Activated CD4-positive, alpha-beta memory T cell treated with anti-CD3 and anti-CD28 coated beads, Interleukin-2, amount 10 ng/mL, durations not matched to agents 7 days and 5 days (primary cell): ENCODE measurements at places on chromosomes 4 and X. TPM values are rescaled to one million over a fixed set of nuclear protein-coding genes. Genes with fewer than 3 reads are reported as not detected.

LNX1 gene
- not detected for total RNA-seq

RPL36A gene
- 246 TPM for total RNA-seq

ZDHHC15 gene
- 0.03 TPM for total RNA-seq

DNA sequence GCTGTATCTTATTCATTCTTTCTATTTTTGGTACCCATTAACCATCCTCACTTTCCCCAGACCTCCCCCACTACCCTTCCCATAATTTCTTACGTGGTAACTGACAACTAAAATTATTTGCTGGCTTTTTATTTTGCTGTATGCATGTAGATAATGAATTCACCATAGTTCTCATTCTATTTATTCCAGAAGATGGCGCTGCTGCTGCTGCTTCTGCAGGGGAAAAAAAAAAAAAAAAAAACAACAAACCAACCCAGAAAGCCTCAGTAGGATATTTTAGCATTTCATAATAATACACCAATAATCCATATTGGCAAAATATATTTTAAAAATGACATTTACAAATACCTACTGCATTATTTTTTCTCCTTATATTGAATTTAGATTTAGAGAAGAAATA lies 416.6 kb upstream of the MAGEB18 start:
- no peak for DNase-seq

- no peak for DNase-seq
These were observed at the start of gene NHS for GRCh38 chrX:17374619-17375366. NHS (plus strand) TSS chrX:17375200; CDS start chrX:17375758, 558 bp downstream.

DNA sequence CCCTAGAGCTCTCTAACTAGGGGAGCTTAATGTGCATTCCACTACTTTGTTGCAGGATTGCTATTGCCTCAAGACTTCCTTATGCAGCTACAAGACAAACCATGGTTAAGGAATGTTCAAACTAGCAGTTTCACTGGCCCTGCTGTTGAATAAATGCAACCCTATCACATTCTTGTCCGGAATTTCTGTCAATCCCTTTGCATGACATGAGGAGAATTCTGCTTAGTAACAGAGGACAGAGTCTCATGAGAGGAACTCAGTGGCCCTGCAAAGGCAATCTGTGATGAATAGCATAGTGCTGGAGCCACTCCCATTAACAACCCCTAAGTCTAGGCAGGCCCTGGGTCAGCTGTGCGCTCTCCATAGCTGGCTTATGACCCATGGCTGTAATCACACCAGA lies 30.7 kb upstream of the SGMS2 start:
- DNase-seq: no peak

HSFX2 gene
- total RNA-seq: not detected
